Naive thymus-derived CD8-positive, alpha-beta T cell (primary cell): ENCODE measurements at places on chromosomes 5 and 9.

GRCh38 chr9:70561786-70562395 lies 147.4 kb upstream of the KLF9 start:
- DNase-seq, result no peak
- H3K27me3 ChIP-seq, result no peaks in the 10 kb centered on the region
- no peak overlapping the region for H3K4me3 ChIP-seq
- no peaks in the 10 kb centered on the region for H3K36me3 ChIP-seq

DNA sequence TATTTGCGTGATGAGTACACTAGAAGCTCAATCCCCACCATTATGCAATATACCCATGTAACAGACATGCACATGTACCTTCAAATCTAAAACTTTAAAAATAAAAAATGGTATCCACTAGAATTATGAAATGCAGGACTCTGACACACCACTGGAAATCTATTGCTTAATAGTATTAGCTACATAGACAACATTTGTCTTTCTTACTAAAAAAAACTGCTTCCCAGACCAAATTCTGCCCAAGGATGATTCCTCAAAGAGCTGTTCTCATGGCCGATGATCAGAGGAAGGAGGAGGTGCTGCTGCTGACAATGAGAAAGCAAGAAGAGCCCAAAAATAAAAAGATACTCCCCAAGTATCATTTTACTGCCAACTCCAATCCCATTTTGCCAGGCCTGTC lies 67.2 kb downstream of the TTC39B start:
- H3K4me1 ChIP-seq, result peaks cover 13% of the 10 kb centered on the region
- H3K4me3 ChIP-seq, result no peak overlapping the region
- H3K36me3 ChIP-seq, result peaks cover 58% of the 10 kb centered on the region

DNA sequence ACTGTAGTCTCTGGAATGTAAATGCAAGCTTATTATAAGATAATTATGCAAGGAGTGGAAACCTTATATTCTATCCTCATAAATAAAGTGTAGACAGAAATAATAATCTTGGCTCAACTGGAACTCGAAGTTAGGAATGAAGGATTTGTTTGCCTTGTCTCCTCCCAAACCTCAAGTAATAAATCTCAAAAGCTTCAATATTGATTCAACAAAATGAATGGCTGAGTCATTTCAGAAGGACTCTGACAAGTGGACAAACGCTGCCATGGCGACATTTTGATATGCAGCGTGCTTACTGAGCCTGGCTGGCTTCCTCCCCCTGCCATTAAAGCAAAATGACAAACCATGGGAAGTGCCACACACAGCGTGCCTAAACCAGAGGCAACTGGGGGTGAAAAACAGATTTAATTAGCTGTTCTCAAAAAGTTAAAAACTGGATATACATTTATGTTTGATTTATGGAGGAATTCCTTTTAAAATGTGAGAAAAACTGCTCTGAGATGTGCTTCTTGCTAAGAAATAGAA lies 10.5 kb upstream of the ADGRV1 start:
- no peaks in the 10 kb centered on the region for H3K36me3 ChIP-seq
- no peak for DNase-seq
- H3K27ac ChIP-seq, result no peak overlapping the region
- no peak overlapping the region for H3K4me3 ChIP-seq
- H3K27me3 ChIP-seq, result peaks cover 53% of the 10 kb centered on the region
- no peaks in the 10 kb centered on the region for H3K4me1 ChIP-seq

- no peaks in the 10 kb centered on the region for H3K36me3 ChIP-seq
- H3K4me3 ChIP-seq, result no peak overlapping the region
- no peak overlapping the region for H3K27ac ChIP-seq
- no peaks in the 10 kb centered on the region for H3K27me3 ChIP-seq
- peaks cover 6% of the 10 kb centered on the region for H3K4me1 ChIP-seq
Observed at GRCh38 chr5:74500110-74500917, 140.2 kb downstream of the ENC1 start.

GRCh38 chr9:114908805-114909448 lies 21.5 kb downstream of the TNFSF8 start:
- DNase-seq, result no peak
- H3K36me3 ChIP-seq, result peaks cover 2% of the 10 kb centered on the region
- peaks cover 57% of the 10 kb centered on the region for H3K4me1 ChIP-seq
- H3K27ac ChIP-seq, result peak overlapping the region; percentile 92

DNA sequence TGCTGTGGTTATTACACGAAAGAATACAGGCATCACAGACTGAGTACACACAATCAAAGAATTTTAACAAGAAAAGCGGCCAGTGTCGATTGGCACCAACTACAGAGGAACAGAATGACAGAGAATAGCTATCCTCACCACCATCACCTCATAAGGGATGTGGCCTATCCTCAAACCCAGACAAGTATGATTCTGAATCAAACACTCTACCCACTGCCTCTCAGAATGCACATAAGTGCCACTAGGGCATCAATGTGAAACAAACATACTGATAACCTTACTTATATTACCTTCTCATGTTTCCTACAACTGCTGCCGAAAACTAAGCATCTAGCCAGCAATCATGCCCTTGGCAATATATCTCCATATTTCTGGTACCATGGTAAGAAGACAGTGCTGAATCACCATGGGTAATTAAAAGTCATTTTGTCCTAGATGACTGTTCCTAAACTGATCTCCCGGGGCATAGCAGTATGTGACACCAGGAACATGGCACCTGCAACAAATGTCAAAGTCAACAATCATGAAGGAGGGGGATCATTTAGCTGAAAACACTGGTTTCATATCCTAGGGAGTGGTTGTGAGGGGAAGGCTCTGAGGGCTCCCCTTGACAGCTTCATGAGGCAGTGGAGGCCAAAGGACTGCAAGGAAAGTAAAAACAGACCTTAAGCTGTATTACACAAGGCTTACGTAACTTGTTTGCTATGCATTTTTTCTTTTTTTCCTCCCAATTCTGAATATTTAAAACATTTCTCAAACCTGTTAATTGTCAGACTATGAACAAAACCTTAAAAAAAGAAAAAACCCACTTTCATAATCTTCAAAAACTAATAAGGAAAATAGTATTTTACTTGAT lies 88.3 kb downstream of the LHFPL2 start:
- no peaks in the 10 kb centered on the region for H3K4me1 ChIP-seq
- no peaks in the 10 kb centered on the region for H3K36me3 ChIP-seq
- H3K27ac ChIP-seq, result no peak overlapping the region
- peaks cover 3% of the 10 kb centered on the region for H3K27me3 ChIP-seq
